ENCODE measurements at places on chromosomes 6 and 20. TPM values are rescaled to one million over a fixed set of nuclear protein-coding genes. Genes with fewer than 3 reads are reported as not detected.

Gene SNAP25
- 0.60 TPM for polyA plus RNA-seq

Gene ZBP1
- 5.3 TPM for polyA plus RNA-seq

- peak; percentile 2 for DNase-seq
Measured at GRCh38 chr6:15171026-15171425, 74.8 kb upstream of the JARID2 start.

Gene EYA2
- 5.4 TPM for polyA plus RNA-seq

- DNase-seq: no peak
Measured at GRCh38 chr6:15484821-15485220, 178.0 kb downstream of the DTNBP1 start.
